ENCODE measurements at places on chromosomes 1 and 21.

GRCh38 chr1:225767634-225768540 lies 9.7 kb upstream of the SRP9 start:
- no peak for DNase-seq

GRCh38 chr1:206537141-206537540 lies 29.8 kb downstream of the RASSF5 start:
- no peak for DNase-seq

- no peak for DNase-seq
These were observed 3.9 kb downstream of the CD53 start for GRCh38 chr1:110876748-110877341.

DNA sequence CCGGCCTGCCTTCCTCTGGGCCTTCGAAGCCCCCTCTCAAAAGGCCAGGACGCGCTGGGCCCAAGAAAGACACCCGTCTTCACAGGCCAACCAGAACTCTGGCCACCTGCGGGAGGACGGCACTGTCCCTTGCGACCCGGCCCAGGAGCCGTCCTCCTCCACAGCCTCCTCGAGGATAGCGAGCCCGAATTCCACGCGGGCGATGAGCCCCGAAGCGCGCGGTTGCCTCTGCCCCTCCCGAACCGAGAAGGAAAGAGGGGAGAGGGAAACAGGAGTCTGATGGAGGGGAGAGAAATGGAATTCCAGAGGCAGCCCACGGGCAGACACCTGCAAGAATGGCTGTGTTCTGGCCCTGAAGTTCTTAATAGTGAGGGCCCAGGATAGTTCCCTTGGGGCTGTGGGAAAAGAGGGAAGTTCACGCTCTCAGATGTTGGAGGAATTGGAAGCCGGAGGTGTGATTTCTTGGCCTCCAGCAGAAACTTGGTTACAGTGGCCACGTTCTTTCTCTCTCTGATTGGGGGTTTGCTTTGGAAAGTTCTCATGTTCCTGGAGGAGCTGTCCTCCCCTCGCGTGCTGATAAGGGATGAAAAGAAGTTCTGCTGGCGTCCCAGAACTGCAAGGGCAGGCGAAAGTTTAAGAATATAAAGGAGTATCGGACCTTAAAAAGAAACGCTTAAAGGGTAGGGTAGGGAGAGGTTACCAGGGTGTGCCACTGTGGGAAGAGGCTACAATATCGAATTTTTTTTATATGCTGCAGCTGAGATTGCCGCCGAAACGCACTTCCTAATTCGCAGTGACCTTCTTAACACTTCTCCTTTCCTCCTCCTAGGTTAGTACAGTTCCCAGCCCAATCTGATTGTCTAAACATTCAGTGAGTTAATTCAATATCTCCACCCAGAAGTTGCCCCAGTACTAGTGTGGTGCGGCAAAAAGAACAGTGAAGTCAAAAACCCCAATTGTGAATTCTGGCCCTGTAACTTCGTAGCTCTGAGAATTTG lies 5.8 kb upstream of the SLC44A5 start:
- DNase-seq = no peak

- no peak for DNase-seq
These were observed 9.7 kb downstream of the DESI2 start for GRCh38 chr1:244662599-244662998.

Measured in naive B cell (primary cell).